Fibroblast of upper back skin (primary cell): ENCODE measurements at places on chromosomes 2 and 18.

DNA sequence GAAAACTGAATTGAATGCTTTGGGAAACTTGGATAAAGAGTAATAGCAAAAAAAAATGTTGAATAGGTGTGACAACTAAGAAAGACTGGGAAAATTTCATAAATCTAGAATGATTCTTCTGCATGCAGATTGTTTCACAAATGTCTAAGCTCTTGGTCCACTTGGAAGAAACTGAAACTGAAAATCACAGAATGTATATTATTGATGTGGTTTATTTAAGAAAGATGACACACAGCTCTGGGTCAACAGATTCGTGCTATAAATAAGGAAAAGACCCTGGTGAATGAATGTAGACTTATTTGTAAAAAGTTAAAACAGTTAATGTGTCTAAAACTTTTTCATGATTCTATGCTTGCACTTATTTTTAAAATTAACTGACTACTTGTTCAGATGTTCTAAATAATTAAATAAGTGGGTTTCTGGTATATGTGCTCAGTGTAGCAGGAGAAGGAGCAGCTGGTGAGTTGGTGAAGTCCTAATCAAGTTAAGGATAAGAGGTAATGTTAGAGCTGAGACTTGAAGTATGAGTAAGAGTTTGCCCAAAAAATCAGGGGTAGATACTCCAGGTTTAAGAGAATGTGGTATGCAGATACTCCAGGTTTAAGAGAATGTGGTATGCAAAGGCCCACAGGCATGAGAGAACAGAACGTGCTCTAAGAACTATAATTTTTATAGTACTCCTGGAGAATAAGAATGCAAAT lies 24.5 kb downstream of the UGP2 start:
- no peak for DNase-seq

DNA sequence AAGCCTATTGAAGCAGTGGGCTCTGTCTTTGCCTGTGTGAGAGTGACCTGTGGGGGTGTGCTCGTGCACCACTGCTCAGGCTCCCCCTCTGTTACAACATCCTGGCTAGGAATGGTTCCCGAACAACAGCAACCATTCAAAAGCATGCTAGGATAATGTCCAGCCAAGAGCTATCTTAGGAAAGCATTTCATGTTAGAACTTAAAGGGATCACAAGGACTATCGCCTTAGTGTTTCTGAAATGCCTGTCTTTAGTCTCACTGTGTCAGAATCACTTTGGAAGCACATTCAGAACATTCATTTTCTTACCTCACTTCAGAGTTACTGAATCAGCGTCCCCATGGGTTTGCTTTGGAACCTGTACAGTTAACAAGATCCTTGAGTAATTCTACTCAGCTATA lies 134.9 kb upstream of the DSEL start:
- DNase-seq, result peak; percentile 73

GRCh38 chr2:120174963-120175581 lies 48.1 kb downstream of the TMEM185B start:
- peak; percentile 69 for DNase-seq

DNA sequence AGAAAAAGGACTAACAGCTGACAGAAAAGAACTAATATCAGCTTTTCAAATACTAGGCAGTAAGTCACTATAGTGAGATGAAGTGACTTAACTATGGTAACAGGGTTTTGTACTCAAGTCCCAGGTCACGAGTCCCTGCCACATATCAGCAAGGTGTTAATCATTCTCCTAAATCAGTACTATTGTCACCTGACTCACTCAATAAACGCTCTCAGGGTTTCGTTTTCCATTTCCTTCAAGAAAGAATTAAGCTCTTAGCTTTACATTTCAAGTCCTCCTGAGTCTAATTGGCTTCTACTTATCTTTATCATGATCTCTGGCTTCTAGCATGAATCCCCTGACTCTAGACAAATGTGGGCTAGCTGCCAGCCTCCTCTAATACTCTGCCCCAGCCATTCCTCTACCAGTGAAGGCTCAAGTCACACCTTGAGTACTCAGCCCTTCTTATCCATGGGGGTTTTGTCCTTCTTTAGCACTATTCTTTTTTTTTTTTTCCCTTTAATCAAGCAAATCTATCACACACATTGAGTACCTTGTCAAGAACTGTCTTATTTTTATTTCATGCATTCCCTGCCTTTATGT lies 20.0 kb downstream of the BUB1 start:
- DNase-seq, result no peak

- DNase-seq, result no peak
Observed at GRCh38 chr18:49029628-49030027, 78.9 kb upstream of the SMAD7 start.

DNA sequence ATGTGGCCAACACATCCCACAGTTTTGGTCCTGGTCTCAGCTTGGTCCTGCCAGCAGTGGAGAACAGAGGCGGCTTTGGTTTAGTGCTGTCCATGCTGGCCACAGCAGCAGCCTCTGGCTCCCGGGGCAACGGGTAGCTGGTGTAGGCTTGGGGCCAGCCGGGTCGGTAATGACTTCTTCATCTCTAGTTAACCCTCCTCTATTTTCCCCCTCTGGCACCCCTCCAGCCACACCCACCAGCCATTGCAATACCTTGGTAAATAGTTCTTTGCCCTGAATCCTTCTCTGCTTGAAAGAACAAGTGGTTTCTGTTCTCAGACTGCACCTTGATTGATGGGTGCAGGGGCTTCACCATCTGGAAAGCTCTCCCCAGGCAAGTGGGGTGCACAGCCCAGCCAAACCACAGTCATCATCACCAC lies 31.7 kb upstream of the ZNF396 start:
- DNase-seq, result no peak

DNA sequence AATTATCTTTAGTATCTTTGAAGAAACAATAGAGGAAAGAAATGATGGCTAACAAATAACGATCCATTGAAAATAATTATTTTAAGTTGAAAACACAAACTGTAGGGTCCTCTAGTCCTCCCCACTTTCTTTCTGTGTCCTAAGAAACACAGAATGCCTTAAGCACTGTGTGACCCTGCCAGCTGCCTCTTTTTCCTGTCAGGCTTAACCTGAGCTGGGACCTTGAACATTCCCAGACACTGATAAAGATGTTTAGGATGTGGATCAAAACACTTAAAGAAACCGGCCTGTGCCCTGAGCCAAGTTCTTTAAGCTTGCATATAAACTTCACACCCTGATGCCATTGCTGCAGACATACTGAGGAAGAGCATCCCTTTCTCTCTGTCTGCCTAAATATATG lies 755.4 kb upstream of the VRK2 start:
- DNase-seq, result no peak

DNA sequence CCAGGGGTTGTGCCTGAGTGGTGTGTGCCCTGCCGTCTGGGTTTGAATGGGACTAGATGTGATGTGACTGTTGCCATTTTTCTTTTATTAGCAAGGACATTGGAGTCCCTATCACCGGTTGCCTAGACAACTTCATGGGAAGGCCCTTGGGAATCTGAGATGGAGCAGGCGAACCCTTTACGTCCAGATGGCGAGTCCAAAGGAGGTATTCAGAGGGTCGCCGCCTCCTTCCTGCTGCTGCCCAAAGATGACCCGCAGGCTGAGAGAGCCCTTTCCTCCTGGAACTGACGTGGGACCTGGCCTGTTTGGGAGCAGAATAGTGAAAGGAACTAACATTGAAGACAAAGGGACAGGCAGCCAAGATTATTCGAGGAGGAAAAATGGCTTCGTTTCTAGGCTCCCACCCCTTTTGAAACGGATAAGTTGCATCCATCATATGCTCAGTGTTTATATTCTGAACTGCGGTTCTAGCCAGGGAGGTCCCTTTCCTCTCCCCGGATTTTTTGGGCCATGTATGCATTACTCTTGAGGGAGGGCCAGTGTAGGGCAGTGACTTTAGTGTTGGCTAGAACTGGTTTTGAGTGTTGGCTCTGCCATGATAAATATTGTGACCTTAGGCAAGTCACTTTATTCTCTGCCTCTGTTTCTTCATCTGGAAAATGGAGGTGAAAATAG lies 673 bp downstream of the CENPO start:
- DNase-seq, result peak; percentile 18

- no peak for DNase-seq
Observed at GRCh38 chr18:79379931-79380815, 15.6 kb upstream of the NFATC1 start.
